ENCODE measurements at places on chromosomes 6 and 20.
A peak's percentile ranks its signal among the peaks of the same experiment; 100 is the strongest.

DNA sequence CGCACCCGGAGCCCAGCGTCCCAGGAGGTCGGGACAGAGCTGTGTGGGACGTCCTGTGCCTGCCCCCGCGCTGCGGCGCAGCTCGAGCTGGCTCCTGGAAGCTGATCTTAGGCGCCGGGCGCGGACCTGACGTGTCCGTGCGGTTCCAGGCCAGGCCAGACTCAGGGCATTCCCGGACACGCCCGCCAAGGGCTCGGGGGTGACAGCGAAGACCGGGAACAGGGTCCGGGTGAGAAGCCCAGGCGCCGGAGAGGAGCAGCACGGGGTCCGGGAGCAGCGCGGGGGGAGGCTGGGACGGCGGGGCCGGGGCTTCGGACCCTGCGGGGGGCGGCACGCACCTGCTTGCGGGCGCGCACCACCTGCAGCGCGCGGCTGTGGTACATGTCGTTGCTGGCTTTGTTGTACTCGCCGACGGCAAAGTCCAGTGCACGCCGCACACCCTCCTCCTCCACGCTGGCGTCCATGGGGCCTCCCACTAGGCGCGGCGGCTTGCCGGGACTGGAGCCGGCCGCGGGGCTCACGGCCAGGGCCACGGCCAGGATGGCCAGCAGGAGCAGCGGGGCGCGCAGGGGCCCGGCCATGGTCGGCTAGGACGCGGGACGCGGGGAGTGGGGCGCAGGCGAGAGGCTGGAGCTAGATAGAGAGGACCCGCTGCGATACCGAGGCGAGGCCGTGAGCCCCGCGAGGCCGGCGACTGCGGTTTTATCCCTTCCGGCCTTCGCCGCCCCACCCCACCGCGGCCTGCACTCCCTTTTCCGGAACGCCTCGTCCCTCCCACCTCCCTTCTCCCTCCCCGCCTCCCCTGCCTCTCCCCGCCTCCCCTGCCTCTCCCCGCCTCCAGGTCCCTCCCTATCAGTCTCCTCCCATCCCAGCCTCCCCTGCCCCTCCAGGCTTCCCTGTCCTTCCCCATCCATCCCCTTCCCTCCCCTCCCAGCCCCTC is at the start of gene CST3:
TSS of gene CST3 (minus strand) at position 674 of the 940 bp plus-strand sequence. CDS start at position 581, 93 bp downstream.
- DNase-seq = peak; percentile 94
- peaks cover 31% of the 10 kb centered on the region for H3K4me1 ChIP-seq
- H3K27me3 ChIP-seq = no peaks in the 10 kb centered on the region
- peaks cover 5% of the 10 kb centered on the region for H3K36me3 ChIP-seq
- peak within 1 kb of the TSS; percentile 98 for H3K27ac ChIP-seq
- peak within 1 kb of the TSS; percentile 73 for H3K4me3 ChIP-seq

DNA sequence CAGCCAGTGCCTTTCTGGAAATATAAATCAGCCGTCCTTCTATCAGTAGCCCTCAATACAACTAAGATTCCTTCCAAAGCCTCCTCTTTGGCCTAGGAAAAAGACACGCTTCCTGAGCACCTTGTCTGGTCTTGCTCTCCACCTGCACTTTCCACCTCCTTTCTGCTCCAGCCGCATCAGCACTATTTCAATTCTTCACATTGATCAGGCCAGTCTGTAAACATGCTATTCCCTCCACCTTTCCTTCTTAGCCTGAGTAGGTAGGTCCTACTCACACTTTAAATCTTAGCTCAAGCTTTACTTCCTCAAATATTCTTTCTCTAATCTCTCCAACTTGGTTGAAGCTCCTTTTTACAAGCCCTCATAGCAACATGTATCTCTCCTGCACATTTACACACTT is 11.4 kb downstream of the RANBP9 start:
- H3K36me3 ChIP-seq = no peaks in the 10 kb centered on the region
- DNase-seq = no peak
- H3K27me3 ChIP-seq = no peaks in the 10 kb centered on the region
- no peak overlapping the region for H3K4me3 ChIP-seq

GRCh38 chr20:6664574-6664973 is 102.9 kb upstream of the BMP2 start:
- DNase-seq = no peak
- no peaks in the 10 kb centered on the region for H3K27me3 ChIP-seq
- no peak overlapping the region for H3K27ac ChIP-seq
- H3K4me1 ChIP-seq = no peaks in the 10 kb centered on the region
- no peaks in the 10 kb centered on the region for H3K36me3 ChIP-seq

- H3K4me3 ChIP-seq = no peak overlapping the region
- no peak overlapping the region for H3K27ac ChIP-seq
- no peaks in the 10 kb centered on the region for H3K27me3 ChIP-seq
- no peaks in the 10 kb centered on the region for H3K4me1 ChIP-seq
- no peaks in the 10 kb centered on the region for H3K36me3 ChIP-seq
Observed at GRCh38 chr6:71044753-71045152, 87.9 kb upstream of the B3GAT2 start.

DNA sequence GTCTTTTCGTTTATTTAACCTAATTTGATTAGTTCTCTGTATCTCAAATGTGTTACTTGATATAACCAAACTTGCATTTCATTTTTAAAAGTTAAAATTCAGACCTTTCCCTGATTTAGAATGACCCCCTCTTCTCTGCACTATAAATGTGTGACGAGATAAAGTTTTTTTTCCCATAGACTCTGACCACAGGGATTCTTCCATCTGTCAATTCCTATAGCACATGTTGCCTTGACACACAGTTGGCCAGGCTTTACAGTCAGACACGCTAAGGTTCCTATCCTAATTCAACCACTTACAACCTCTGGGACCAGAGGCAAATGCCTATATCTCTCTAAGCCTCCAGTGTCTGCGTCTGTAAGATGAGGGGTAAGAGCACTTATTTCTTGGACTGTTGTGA is 40.6 kb downstream of the KCNS1 start:
- H3K27ac ChIP-seq = no peak overlapping the region
- H3K4me3 ChIP-seq = no peak overlapping the region
- H3K36me3 ChIP-seq = no peaks in the 10 kb centered on the region
- H3K27me3 ChIP-seq = no peaks in the 10 kb centered on the region

GRCh38 chr20:40706977-40707582 is 18.0 kb upstream of the MAFB start:
- H3K4me3 ChIP-seq = no peak overlapping the region
- H3K27ac ChIP-seq = no peak overlapping the region
- H3K36me3 ChIP-seq = no peaks in the 10 kb centered on the region
- peaks cover 4% of the 10 kb centered on the region for H3K27me3 ChIP-seq

DNA sequence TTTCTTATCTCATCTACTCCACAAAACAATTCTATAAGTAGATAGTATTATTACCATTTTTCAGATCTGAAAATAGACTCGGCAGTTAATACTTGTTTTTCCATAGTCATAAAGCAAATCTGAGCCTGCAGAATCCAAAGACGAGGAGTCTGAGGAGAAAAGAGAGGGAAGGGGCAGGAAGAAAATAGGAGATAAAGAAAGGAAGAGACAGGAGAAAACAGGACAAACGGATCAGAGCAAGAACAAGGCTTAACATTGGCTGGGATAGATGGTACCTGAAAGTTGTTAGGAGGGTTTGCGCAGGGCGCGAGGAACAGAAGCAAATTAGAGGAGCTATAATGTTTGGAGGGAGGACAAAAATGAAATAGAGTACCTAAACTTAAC is 639 bp upstream of the PPIL1 start:
- H3K27ac ChIP-seq = peak overlapping the region; percentile 91
- DNase-seq = no peak
- peaks cover 9% of the 10 kb centered on the region for H3K36me3 ChIP-seq

GRCh38 chr6:108764580-108764950 is 83.7 kb upstream of the ARMC2 start:
- no peak overlapping the region for H3K4me3 ChIP-seq
- H3K27ac ChIP-seq = no peak overlapping the region
- DNase-seq = no peak
- H3K36me3 ChIP-seq = no peaks in the 10 kb centered on the region
- peaks cover 3% of the 10 kb centered on the region for H3K4me1 ChIP-seq
- no peaks in the 10 kb centered on the region for H3K27me3 ChIP-seq

GRCh38 chr6:42507901-42508300 is 55.9 kb upstream of the UBR2 start:
- no peaks in the 10 kb centered on the region for H3K4me1 ChIP-seq
- H3K27ac ChIP-seq = no peak overlapping the region
- no peak overlapping the region for H3K4me3 ChIP-seq

GRCh38 chr20:21183722-21184121 is 57.8 kb downstream of the KIZ start:
- no peak for DNase-seq
- H3K36me3 ChIP-seq = no peaks in the 10 kb centered on the region
- no peak overlapping the region for H3K4me3 ChIP-seq
- H3K27me3 ChIP-seq = no peaks in the 10 kb centered on the region

GRCh38 chr6:119676230-119676629 is 326.7 kb upstream of the MAN1A1 start:
- no peaks in the 10 kb centered on the region for H3K4me1 ChIP-seq
- no peaks in the 10 kb centered on the region for H3K27me3 ChIP-seq
- H3K27ac ChIP-seq = no peak overlapping the region
- no peaks in the 10 kb centered on the region for H3K36me3 ChIP-seq
- H3K4me3 ChIP-seq = no peak overlapping the region
- DNase-seq = no peak

DNA sequence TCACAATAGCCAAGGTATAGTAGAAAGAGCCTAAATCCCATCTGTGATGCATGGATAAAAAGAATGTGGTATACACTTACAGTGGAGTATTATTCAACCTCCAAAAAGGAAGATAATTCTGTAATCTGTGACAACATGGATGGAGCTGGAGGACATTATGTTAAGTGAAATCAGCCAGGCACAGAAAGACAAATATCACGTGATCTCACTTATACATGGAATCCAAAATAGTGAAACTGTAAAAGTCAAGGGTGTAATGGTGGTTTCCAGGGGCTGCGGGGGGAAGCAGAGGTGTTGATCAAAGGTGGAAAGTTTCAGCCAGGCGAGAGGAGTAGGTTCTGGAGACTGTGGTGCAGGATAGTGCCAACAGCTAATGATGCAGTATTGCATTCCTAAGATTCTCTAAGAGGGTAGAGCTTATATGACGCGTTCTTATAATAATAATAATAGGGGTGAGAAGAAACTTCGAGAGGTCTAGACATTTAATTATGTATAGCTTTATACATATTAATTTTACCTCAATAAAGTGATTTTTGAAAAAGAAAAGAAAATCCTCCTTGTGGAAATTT is 246.1 kb downstream of the FOXA2 start:
- H3K36me3 ChIP-seq = no peaks in the 10 kb centered on the region
- H3K27ac ChIP-seq = no peak overlapping the region
- DNase-seq = no peak
- H3K27me3 ChIP-seq = no peaks in the 10 kb centered on the region
- H3K4me1 ChIP-seq = peaks cover 6% of the 10 kb centered on the region

DNA sequence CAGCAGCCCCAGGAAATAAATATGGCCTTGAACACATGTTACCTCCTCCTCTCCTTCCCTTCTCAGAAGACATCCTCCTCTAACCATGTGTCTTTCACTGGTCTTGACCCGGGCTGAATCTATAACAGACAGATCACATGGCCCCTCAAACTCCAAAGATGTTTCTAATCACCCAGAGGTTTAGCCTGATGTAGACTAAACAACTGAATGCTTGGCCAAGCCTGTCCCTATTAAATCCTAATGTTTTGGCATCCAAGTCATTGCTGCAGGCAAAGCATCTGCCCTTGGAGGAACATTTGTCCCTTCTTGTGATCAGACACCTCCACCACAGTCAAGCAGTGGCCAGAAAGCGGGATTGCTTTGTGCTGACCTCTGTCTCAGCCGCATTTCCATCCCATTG is 65.5 kb downstream of the ANKRD60 start:
- no peaks in the 10 kb centered on the region for H3K27me3 ChIP-seq
- H3K4me1 ChIP-seq = no peaks in the 10 kb centered on the region
- no peaks in the 10 kb centered on the region for H3K36me3 ChIP-seq
- no peak overlapping the region for H3K4me3 ChIP-seq

DNA sequence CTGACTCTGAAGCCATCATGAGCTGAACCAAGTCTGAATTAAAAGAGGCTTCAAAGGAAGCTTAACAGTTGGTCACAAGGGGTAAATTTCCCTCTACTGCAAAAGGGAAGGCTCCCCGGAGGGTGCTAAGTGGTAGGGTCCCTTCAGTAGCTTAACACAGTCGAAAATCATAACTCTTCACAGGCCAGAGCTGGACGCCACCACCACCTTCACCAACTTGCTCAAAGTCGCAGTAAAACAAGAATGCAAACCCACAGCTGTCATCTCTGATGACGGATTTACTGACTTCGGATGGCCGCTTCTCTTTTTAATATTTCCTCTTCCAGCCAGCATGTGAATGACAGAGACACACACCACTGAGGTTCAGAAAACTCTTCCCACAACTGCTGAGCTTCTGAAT is 144.7 kb upstream of the FBXL4 start:
- DNase-seq = no peak
- H3K36me3 ChIP-seq = no peaks in the 10 kb centered on the region
- no peak overlapping the region for H3K4me3 ChIP-seq

GRCh38 chr6:87473419-87473903 is 687 bp downstream of the SLC35A1 start:
- peak; percentile 63 for DNase-seq
- H3K36me3 ChIP-seq = peaks cover 7% of the 10 kb centered on the region
- H3K4me3 ChIP-seq = peak overlapping the region; percentile 68
- peak overlapping the region; percentile 93 for H3K27ac ChIP-seq
- H3K4me1 ChIP-seq = peaks cover 9% of the 10 kb centered on the region
- no peaks in the 10 kb centered on the region for H3K27me3 ChIP-seq

DNA sequence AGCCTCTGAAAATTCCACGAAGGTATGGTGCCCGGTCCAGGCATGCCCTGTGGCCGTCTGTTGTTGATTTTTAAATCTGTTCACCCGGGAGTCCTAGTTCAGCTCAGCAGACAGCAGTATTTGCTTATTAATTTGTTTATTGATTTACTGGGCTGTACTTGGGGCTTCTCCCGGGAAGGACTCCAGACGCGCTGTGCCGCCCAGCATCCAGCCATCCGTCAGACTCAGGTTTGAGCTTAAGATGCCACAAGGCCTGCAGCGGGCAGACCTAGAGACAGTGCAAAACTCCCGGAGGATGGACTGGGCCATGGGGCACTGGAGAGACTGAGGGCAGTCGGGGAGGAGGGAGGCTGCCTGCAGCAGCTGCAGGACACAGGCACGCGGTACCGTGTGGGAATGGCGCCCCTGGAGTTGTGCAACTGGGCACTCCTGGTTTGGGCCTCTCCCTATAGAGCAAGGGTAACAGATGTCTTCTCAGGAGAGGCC is 17.3 kb upstream of the CCDC167 start:
- H3K36me3 ChIP-seq = no peaks in the 10 kb centered on the region
- no peak for DNase-seq
- H3K4me3 ChIP-seq = no peak overlapping the region

DNA sequence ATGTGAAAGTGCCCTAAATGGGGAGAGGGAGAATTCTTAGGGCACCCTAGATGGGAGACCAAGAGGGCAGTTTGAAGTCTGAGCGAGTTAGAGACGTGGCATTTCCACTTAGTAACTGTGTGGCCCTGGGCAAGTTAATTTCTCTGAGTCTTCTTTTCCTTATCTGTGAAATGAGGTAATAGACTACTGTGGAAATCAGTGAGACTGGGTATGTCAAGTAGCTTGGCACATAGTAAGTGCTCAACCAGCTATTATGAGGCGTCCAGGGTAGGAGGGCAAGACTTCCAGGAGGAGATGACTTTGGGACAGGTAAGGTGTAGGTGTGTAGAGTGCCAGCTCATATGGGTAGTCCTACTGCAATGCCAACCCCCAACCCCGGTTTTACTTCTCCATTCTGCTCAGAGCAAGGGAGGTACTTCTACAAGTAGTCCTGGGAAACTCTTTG is 770 bp downstream of the KIF3B start:
- H3K36me3 ChIP-seq = no peaks in the 10 kb centered on the region
- peak overlapping the region; percentile 88 for H3K27ac ChIP-seq
- no peak for DNase-seq
- no peaks in the 10 kb centered on the region for H3K27me3 ChIP-seq
- peaks cover 24% of the 10 kb centered on the region for H3K4me1 ChIP-seq
- H3K4me3 ChIP-seq = peak overlapping the region; percentile 93

GRCh38 chr6:157158897-157159296 is 164.4 kb downstream of the TMEM242 start:
- H3K27me3 ChIP-seq = no peaks in the 10 kb centered on the region
- no peak overlapping the region for H3K27ac ChIP-seq
- H3K4me1 ChIP-seq = peaks cover 21% of the 10 kb centered on the region
- no peak for DNase-seq
- no peak overlapping the region for H3K4me3 ChIP-seq
- peaks cover 24% of the 10 kb centered on the region for H3K36me3 ChIP-seq
